NCI-H2227 treated with DMSO at 0.1 percent for 48 hours (cell line): ENCODE measurements at places on chromosomes 11 and 22.

DNA sequence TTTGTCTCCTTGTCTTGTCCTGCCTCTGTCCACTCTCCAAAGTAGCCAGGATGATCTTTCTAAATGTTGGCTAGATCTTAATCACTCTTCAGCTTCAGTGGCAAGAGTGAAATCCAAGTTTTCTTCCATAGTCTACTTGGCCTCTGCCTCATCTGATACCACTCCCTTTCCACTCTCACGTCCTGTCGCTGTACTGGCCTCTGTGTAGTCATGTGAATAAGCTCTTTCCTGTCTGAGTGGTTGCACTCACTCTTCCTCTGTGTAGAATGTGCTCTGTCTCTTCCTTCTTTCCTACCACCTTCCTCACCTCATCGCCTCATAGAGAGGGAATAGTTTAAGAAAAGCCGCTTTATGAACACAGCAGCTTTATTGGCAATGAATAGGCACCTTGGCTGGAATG, 86.5 kb downstream of the WNT11 start:
- DNase-seq = no peak

DNA sequence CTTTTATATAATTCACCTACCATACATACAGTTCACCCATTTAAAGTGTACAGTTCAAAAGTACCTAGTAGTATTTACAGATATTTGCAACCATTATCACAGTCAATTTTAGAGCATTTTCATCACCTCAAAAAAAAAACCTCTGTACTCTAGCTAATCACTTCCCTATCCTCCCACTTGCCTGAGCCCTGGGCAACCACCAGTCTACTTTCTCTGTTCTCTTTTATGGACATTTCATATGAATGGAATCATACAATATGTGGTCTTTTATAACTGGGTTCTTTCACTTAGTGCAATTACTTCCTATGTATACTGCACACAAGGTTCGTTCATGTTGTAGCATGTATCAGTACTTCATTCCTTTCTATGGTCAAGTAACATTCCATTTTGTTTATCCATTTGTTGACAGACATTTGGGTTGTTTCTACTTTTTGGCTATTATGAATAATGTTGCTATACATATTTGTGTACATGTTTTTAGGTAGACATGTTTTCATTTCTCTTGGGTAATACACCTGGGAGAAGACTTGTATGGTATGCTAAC, 17.8 kb upstream of the NEU3 start:
- no peak for DNase-seq

GRCh38 chr11:87926250-87926970, 248.8 kb downstream of the RAB38 start:
- no peak for DNase-seq

GRCh38 chr11:45459491-45459890, 173.3 kb upstream of the SYT13 start:
- DNase-seq = no peak

DNA sequence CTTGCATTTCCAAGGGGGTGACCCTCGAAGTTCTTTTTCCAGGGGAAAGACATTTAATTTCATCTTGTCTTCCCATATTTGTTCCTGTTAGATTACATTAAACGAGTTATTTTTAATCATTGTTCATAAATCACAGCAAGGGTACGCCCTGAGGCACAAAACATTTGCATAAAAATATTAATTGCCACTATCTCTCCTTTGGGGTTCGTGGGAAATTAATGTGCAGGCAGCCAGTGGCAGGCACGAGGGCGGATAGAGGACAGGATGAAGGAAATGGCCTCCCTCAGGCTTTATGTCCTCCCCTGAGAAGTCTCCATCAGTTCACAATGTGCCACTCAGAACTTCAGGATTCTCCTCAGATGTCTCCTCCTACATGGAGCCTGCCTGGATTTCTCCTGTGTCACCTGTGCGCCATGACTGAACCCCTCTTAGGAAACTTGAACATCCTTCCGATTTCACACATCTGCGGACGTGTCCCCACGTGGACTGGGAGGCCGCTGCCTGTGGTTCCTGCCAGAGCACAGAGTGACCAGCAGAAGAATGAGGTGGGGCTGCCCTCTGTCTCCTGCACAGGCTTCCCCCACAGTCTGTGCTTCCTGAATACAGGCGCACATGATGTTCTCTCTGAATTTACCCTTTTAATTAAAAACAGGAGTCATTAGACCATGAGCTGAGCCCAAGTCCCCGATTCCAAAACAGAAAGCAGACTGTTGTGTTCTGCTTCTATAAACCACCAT, 1085.9 kb downstream of the TBC1D22A start:
- DNase-seq = no peak

DNA sequence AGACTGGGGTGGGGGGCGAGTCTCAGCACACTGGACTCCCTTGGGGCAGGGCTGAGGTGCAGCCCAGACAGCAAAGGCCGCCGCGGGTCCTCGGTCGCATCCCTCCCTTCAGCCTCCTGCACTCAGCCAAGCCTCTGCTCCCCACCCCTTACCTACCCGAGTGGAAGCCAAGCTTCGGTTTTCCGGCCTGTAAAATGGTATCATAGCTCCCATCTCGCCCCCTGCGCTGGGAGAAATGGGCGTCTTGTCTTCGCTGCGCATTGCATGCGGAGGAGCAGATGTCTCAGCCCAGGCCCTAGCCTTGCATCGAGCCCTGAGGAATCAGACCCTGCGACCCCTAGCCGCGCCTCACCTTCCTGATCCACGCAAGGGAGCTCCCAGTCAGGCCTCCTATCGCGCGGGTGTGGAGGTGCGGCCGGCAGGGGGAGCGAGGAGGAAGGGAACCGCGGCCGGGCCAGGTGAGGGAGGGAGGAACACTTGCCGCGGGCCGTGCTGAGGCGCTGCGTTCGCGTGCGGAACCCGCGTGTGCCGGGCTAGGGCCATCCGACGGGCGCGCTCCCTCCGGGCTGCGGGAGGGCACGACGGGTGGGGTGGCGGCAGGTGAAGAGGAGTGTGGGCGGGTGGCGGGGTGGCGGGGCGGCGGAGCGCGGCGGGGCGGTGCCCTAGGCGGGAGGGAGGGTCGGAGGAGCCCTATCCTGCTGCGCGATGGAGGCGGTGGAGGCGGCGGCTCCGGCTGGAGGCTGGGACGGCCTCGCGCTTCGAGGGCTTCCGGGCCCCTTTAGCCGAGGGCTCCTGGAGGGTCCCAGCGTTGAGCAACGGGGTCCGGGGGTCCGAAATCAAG, 4.1 kb upstream of the TBX1 start:
- no peak for DNase-seq

DNA sequence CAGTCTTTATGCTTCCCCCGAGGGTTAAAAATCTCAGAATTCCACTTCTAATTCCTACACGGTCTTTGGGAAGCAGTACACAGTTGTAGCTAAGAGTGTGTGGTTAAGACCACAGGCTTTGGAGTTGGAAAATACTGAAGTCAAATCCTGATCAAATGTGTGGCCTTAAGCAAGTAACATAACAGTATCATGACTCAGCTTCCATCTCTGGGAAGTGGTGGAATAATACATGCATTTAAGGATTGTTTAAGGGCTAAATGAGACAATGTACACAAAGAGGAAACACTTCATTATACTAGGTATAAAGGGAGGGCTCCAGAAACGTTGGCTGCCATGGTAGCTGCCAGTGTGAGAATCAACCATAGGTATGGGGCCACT, 71.5 kb downstream of the FAT3 start:
- no peak for DNase-seq

DNA sequence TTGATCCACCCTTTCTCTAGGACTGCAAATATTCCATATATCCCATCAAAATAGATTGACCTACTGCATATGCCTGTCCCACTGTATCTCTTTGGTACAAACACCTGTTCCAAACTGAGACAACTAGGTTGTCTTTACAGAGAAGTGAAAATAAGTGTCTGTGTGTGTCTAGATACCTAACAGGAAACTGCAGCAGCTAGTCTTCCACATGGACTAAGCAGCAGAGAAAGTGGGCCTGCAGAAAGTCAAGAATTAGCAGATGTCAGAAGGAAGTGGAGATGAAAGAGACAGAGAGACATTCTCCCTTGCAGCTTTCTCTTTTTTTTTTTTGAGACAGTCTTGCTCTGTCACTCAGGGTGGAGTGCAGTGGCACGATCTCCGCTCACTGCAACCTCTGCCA, 3.9 kb upstream of the RAB39A start:
- DNase-seq = no peak

GRCh38 chr22:26589367-26589844, 526 bp downstream of the TPST2 start:
- no peak for DNase-seq

DNA sequence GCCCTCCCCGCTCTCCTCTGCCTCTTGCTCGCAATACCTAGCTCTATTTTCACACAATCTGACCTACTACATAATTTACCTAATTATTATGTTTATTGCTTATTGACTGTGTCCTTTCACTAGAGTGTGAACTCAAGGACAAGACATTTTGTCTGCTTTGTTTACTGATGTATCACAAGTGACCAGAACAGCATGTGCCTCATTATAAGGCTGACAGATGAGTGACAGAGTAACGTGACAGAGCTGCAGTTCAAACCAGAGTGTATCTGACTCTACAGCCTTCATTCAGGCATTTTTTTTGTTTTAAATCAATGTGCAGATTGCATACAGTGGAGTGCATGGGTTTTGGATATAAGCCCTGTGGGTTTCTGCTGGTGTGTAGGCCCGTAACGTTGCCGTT, 82.0 kb upstream of the RAB1B start:
- DNase-seq = no peak

- no peak for DNase-seq
Observed at GRCh38 chr22:19092725-19093124, 29.5 kb downstream of the DGCR2 start.

DNA sequence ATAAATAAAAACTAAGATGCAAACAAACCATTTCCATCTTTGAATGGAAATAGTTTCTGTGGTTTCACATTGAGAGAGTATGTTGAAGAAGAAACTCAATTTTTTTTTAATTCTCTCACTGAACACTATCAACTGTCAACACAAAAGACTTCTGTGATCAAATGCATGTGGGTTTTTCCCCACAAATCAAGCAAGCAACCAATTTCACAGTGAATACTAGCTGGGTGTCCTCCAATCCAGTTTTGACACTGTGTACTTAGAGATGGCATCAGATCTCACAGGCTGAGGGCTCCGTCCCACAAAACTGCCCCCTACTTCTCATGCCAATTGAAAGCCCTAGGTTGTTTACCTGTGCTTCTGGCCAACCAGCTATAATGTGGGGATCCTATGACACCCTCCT, 34.5 kb downstream of the CTSC start:
- no peak for DNase-seq

DNA sequence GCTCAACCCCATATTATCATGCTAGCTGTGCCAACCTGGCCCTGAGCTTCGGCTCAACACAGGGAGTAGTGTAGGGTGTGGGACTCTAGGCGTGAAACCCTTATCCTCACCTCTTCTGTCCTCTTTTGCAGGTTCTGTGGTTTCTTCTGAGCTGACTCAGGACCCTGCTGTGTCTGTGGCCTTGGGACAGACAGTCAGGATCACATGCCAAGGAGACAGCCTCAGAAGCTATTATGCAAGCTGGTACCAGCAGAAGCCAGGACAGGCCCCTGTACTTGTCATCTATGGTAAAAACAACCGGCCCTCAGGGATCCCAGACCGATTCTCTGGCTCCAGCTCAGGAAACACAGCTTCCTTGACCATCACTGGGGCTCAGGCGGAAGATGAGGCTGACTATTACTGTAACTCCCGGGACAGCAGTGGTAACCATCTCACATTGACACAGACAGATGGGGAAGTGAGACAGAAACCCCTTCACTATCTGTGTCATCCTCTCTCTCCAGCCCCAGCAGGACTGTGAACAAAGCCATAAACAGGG, 76.4 kb downstream of the GGTLC2 start:
- no peak for DNase-seq

GRCh38 chr11:118084656-118085055, 2.1 kb downstream of the SMIM35 start:
- DNase-seq = no peak

- DNase-seq = no peak
Observed at GRCh38 chr22:35517207-35517606, 23.4 kb upstream of the RASD2 start.

DNA sequence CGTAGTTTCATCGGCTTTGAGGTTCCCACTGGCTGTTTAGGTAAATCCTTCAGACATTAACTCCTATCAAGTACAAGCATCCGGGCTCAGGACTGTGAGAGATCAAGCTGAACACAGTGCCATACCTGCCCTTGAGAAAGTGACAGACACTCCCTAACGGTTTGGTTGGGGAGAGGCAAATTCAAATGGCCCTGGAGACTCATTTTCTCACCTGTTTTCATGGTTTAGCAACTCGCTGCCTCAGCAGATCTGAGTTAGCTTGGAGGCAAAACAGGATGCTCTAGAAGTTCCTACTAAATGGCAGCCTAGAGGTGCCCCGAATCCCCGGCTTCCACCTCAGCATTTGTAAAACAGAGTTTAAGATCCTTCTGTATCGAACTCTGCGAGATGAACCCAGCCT, 3.6 kb upstream of the FBXO3 start:
- DNase-seq = no peak
